ENCODE measurements at places on chromosomes 11 and 22.

DNA sequence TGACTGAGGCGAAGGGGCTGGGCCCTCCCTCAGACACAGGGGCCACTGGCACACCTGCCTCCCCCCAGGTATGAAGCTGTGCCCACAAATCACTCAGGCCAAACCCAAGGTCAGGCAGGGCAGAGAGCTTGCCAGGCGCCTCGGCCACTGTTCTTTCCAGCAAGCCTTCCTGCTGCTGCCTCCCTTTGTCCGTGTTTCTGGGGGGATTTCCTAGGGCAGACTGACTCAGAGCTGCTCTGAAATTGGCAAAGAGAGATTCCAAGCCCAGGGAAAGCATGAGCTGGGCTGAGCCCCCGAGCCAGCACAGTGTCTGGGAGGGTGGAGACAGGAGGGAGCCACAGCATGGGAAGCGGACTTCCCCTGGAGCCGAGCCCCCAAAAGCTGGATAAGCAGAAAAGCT, 33.2 kb downstream of the PPP2R1B start:
- peak; percentile 76 for DNase-seq

DNA sequence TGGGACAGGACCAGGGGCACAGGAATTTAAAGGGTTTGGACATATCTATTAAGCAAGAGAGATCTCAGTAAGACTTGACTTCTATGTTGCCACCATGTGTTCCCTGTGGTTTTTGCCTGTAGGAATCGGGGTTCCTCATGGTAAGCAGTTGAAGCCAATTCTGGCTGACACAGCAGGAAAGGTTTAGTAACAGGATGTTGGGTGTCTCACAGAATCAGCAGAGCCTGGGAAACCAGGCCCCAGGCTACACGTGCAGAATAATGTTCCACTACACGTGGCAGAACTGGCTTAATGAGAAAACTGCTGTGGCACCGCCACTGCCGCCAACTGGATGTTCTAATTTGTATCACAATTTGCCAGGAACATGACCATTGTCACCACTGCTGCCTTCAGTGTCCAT, 264.6 kb upstream of the PLET1 start:
- no peak for DNase-seq

GRCh38 chr11:64208086-64208795, 1.7 kb downstream of the FERMT3 start:
- no peak for DNase-seq

DNA sequence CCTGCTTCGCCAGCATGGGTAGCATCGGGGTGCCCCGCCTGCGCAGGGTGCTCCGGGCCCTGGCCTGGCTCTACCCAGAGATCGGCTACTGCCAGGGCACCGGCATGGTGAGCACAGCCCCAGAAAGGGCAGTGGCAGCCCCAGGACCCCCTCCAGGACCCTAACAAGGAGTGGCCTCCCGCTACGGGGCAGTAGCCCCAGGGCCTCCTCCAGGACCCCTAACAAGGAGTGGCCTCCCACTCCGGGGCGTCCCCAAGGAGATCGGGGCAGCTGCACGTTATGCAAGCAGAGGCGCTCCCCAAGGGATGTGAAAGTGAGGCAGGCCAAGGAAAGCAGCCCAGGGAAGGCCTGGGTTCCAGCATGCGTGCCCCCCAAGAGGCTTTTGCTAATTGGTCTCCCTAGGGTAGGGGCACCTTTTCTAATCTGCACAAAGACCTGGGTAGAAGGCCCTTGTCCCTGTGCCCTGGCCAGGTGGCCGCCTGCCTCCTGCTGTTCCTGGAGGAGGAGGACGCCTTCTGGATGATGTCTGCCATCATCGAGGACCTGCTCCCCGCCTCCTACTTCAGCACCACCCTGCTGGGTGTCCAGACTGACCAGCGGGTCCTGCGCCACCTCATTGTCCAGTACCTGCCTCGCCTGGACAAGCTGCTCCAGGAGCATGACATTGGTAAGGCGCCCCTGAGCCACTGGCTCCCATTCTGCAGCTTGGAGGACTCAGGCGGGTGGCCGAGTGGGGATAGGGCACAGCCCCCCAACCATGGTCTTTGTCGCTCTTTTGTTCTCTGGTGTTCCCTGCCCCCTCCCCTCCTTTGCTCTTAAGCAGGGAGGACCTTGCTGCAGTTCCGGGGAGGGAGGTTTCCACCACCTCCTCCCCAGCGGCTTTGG, 35.0 kb downstream of the SGSM3 start:
- no peak for DNase-seq

- DNase-seq, result no peak
Measured at GRCh38 chr11:119157063-119157462, 8.2 kb downstream of the ABCG4 start.

- DNase-seq, result no peak
Measured at GRCh38 chr22:27594020-27594419, 207.5 kb downstream of the MN1 start.

- peak; percentile 74 for DNase-seq
Measured at GRCh38 chr11:86519064-86519911, 144.6 kb downstream of the CCDC81 start.

- DNase-seq, result no peak
Measured at GRCh38 chr11:88541006-88541405, 203.5 kb upstream of the CTSC start.

DNA sequence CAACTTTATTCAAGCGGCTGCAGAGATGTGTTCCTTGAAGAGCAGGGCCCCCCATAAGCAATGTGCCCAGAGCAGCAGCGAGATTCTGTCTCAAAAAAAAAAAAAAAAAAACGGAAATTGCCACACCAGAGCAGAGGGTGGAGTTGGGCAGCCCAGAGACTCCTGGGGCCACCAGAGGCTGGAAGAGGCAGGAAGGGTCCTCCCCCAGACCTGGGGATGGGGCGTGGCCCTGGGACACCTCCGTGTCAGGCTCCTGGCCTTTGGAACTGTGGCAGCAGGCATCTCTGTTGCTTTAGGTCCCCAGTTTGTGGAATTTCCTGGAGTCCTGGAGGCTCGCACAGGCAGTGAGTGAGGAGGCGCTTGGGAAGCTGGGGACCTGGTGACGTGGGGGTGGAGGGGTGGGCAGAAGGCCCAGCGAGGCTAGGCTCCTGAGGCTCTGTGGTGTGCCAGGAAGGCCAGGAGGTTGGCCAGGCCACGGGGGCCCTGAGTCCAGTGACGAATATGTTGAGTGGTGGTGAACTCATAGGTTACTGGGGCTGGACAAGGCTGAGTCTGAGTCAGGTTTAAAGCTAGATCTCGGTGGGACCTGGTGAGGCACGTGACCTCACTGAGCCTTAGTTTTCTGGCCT, 735.6 kb downstream of the BRD1 start:
- no peak for DNase-seq

DNA sequence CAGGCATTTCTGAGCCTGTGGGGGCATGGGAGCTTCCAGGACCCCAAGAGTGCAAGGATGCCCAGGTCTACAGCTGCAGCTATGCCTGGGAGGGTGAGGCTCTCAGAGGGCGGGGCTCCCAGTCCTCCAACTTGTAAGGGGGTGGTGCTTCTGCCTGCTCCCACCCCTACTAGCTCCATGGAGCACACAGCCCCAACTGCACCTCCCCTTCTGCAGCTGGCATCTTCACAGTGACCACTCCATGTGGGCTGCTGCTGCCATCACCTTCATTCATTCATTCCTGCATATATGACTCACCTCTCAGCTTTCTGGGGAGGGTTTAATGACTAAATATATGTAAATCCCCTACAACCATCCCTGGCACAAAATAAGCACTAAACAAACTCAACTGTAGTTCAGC, 43.8 kb downstream of the CHST1 start:
- no peak for DNase-seq

GRCh38 chr11:26037716-26038115, 294.2 kb upstream of the ANO3 start:
- DNase-seq, result no peak

GRCh38 chr11:6618117-6619003, 862 bp downstream of the TPP1 start:
- peak; percentile 80 for DNase-seq

DNA sequence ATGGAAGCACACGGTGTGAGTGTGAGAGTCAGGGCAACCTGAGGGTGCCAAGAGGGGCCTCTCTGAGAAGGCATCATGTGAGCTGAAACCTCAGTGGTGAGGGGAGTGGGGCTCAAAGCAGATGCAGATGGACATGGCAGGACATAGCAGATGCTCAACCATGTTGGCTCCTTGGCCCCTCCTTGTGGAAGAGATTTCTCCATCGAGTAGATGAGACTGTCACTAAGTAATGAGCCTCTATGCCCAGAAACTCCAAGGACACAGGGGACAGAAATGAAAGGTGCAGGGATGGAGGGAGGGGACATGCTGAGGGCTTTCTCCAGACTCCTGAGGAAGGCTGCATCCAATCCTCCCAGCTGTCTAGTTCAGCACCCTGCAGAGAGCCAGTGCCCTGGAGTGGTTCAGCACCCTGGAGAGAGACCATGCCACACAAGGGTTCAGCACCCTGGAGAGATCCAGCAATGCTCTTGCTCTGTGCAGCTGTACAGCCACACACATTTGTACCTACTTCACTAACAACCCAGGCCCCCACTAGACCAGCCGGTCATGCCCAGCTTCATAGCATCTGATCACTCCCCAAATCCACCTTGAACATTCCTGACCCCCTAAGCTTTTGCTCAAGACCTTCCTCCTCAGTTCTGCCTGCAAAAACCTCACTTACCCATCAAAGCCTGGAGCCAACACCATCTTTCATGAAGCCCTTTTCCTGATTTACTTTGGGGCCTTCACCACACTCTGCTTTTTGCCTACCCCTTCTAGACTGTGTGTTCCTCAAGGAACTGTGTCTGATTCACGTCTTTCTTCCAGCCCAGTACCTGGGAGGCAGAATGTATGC, 252.0 kb downstream of the CTTN start:
- DNase-seq, result peak; percentile 64

DNA sequence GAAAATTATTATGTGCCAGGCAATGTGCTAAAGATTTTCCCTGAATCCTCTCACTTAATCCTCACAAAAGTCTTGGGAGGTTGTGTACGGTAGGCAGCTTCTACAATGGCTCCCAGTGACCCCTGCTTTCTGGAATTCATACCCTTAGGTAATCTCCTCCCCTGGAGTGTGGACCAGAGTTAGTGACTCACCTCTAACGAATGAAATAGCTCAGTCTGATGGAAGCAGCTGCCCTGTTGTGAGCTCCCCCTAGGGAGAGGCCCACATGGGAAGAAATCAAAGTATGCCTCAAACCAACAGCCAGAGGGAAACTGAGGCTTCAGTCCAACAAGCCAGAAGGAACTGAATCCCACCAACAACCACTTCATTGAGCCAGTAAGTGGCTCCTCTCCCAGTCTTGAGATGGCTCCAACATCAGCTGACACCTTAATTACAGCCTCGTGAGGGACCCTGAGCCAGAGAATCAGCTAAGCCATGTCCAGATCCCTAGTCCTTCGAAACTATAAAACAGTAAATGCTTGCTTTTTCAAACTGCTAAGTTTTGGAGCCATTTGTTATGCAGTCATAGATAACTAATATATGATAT, 98.9 kb upstream of the ISX start:
- no peak for DNase-seq

DNA sequence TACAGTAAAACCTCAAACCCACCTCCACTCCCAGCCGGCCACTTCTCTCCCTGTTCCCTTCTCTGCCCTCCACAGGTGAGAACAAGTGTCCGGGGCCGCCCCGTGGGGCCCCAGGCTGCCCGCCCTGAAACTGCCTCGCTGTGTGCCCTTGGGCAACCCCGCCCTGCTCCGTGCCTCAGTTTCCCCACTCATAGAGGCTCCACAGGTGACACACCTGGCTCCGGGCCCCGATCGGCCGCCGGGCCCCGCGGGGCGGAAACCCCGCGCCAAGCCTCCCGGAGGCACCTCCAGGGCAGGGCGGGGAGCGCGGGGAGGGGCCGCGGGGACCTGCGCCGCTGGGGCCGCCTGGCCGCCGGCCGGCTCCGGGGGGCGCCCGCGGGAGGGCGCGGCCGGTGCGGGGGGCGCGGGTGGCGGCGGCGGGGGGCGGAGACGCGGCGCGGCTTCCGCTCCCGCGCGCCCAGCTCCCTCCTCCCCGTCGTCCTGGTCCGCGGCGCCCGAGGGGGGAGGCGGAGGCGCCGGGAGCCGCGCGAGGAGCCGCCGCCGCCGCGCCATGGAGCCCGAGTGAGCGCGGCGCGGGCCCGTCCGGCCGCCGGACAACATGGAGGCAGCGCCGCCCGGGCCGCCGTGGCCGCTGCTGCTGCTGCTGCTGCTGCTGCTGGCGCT, at the start of gene LRP5:
TSS of gene LRP5 (plus strand) at position 475 of the 663 bp plus-strand sequence. CDS start at position 599, 124 bp downstream.
- no peak for DNase-seq

DNA sequence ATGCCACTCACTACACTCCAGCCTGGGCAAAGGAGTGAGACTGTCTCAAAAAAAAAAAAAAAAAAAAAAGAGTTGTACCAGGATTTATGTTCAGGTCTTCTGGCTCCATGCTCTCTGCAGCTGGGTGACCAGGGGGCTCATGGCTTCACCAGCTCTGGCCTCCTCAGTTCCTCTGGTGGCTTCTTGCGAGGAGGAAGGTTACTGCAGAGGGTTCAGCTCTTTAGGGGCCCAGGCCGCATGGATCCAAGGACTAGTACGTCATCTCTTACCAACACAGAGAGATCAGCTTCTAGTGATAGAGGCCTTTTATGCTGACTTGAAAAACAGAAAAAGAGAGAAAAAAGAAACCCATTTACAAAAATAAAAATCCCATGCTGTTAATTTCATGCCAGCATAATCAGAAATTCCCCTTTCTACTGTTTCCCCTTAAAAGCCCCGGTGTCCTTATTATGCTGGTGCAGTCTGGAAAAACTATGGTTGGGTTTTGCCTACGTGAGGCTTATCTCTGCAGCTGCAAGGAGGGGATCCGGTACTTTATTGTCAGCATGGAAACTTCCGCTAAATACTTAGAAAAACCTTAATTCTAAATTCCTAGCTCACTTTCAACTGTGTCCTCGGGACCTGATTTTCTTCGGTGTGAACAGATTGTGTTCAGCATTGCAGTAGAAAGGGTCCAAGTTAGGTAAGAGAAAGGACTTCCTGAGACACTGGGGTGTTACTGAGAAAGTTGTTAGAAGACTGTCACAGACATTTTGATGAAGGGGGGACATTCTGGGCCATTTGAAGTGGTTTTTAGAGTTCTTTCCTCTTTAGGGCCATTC, 13.7 kb downstream of the ZBTB16 start:
- no peak for DNase-seq

DNA sequence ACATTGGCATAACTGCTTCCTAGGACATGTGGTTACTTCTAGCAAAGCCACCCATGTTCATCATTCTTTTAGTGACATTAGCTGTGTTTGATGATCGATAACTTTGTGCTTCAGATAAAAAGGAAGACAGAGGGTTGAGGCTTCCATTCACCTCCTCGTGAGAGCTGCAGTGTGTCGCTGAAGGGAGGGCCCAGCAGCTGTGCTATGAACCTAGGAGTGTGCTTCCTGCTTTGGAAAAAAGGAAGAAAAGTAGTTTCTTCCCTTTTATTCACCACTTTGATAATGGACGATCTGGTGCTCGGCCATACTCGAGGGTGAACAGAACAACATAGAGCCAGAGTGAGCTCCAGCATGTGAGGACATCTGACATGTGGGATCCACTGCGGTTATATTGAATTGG, 6.1 kb upstream of the RFPL2 start:
- DNase-seq, result no peak

GRCh38 chr11:78349114-78349513, 68.5 kb downstream of the GAB2 start:
- no peak for DNase-seq
